COLO829 (cell line): ENCODE measurements at places on chromosomes 4 and X.

DNA sequence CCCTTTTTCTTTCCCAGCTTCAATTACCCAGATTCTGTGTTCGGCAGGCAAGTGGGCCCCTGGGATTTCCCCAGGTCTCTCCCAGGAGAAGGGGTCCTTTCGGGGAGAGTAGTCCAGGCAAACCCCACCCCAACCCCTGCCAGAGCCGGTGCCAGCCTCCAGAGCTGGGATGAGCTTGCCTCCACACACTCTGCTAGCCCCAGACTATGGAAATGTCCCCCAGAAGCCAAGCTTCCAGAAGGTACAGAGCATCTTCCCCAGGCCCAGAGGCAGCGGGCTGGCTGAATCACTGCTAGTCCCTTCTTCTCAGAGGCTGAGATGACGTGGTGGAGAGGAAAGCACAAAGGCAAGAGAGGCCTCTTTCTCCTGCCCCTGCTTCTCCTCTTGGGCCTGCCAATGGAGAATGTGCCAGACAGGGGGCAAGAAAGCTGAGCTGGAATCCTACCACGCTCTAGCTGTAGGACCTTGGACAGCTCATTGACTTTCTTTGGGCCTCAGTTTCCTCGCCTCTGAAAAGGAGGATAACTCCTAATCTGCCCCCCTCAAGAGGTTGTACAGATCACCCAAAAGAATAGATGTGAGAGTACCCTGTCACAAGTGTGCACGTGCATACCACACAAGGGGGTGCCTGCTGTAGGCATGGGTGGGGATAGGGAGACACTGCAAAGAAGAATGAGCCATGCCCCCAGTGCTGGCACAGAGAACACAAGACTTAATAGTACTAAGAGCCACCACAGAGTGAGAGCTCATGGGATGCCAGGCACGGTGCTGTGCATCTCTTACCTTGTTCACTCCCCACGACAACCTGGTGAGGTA is 2.1 kb downstream of the SASH3 start:
- DNase-seq = no peak

DNA sequence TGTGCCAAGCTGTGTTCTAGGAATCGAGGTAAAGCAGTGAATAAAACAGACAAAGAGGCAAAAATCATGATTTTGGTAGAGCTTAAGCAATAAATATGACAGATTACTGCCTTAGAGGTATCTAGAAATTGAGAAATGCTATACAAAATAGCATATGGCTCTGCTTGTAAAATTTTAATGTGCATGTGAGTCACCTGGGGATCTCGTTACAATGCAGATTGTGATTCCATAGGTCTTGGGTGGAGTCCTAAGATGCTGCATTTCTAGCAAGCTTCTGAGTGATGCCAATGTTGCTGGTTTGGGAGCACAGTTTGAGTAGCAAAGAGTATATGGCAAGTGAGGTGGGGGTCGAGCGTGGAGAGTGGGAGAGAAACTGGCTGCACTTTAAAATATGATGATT is 697.3 kb upstream of the MAGEB2 start:
- DNase-seq = no peak

DNA sequence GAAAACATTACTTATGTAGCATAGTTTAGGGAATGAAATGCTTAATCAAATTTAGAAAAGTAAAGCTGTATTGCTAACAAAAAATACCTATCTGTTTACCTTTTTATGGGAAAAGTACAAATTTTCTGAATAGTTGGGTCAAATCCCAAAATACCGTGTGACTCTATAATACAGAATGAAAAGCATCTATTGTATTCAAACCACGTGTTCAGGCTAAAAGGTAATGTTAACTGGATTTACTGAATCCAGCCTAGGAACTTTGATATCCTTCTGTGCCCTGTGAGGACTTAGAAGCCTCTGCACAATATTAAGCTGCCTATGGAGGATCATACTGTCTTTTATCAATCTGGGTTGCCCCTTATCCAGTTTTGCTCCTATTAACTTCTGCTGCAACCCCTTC is 36.3 kb upstream of the AGA start:
- no peak for DNase-seq

DNA sequence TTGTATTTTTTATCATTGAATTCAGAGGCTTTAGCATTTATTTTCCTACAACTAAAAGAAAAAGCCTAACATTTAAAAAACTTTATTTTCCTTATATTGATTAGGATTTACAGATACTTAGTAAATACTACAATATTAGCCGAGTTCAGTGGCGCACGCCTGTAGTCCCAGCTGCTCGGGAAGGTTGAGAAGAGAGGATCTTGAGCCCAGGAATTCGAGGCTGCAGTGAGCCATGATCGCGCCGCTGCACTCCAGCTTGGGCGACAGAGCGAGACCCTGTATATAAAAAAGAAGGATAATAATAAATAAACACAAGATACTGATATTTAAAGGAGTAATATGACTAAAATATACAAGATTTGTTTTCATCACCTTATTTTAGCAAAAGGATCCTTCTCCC is 681 bp upstream of the UPF3B start:
- DNase-seq = no peak

- DNase-seq = peak; percentile 61
Measured at GRCh38 chr4:173057901-173058300, 110.7 kb upstream of the GALNT7 start.

- no peak for DNase-seq
Measured at GRCh38 chr4:1239950-1240307, 9.0 kb downstream of the CTBP1 start.

DNA sequence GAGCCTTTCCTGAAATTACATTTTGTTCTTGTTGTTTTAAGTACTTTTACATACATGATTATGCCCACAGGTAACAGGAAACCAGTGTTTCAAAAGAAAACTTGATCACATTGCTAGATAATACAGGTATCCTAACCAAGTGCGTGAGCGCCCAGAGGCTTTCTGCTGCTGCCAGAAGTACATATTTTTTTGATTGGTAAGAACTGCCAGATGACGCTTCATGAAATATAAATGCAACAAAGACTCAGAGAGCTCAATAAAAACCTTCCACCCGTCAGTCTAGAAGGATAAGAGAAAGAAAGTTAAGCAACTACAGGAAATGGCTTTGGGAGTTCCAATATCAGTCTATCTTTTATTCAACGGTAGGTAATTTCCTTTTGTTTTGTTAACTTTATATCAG is at the start of gene EPGN:
Gene EPGN, plus strand, starts transcription at position 256 of the 400 bp plus-strand sequence. Its CDS starts 64 bp downstream, at position 320.
- no peak for DNase-seq

- no peak for DNase-seq
Measured at GRCh38 chr4:84219656-84220055, 279.4 kb downstream of the NKX6-1 start.

GRCh38 chr4:38921151-38921550 is 53.5 kb downstream of the FAM114A1 start:
- no peak for DNase-seq

- DNase-seq = no peak
Measured at GRCh38 chr4:86657382-86657781, 63.3 kb downstream of the PTPN13 start.

DNA sequence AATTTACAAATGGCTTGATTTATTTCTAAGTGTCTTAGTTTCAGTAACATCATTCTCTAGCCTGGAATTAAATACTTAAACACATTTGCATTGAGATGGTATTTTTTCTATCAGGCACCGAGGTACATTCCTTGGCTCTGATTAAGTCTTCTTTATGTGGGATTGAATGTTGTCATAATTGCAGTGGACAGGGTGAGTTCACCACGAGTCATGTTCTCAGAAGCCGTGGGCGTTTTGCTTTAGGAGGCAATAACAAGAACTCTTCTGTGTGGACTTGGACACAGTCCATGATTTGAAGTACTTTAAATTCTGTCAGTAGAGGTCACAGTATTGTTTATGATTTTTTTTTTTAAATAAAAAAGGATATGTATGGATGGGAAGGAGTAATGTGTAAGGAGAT is 57.1 kb upstream of the EFHC2 start:
- DNase-seq = peak; percentile 61

DNA sequence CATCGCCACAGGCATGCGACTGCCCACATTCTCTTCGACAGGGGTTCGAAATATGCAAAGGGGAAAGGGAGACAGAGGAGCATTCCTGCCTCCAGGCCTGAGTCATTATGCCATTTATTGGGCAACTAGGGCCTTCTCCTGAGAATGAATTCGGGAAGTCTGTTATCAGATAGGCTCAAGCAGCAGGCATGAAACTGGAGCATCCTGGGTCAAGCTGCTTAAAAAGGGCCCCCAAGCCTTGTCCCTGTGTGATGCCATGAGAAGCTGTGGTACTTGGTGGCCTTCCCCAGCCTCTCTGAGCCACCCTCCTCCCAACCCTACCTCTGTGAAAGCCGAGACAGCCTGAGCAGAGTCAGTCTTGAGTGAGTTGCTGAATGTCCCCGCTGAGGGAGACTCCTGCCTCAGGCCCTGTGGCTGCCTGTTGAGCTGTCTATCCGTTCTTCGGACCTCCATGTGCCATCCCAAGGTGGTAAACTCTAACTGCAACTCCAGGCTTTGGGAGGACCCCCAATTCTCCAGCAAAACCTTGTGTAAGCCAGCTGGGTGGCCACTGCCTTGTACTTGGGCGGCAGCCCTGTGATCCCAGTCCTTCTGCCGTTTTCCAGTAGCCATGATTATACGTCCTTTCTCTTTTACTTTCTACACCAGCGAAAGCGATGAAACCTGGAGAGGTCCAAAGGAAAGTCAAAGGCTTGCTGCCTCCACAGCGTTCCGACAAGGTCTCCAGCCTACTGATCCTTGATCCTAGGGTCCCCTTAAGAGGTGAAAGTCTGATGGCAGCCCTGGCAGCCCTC is 37.7 kb downstream of the NBDY start:
- no peak for DNase-seq

DNA sequence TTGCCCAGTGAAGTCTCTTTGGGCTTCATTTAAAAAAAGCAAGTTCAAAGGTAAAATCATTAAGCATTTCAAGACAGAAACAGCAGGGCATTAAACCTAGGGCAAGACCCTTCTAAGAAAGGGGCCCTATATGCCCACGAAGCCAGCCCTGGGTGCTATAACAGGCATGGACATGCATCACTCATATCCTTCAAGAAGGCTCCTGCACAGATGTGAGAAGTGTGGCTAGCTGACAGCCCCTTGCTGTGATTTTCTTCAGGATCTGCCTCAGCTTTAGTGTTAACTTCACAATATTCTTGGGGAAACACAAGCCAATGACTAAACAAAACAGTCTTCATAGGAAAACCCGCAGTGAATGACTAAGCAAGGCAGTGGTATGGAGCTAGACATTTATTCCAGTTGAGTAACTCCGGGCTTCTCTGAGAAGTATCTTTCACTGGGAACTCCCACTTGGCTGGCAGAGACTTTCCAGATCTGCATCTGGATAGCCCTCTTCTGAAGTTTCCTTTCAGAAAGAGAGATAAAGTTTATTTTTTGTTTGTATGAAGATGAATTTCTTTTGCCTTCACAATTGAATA is 11.9 kb upstream of the MAOA start:
- DNase-seq = peak; percentile 24

DNA sequence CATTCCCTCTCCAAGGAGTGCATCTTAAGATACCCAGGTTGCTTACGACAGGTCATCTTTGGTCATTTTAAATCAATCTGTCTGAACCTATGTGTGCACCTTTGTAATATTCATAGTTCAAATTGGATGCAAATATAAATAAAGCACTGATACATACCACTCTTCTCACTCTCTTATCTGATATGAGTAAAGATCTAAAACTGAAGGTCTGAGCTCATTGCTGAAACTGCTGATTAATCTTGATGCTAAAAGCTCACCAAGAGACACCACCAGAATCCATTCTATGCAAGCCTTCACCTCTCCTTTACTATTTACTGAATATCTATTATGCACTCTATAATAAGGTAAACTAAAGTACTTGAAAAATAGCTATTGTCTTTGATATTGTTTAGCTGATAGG is 16.6 kb downstream of the HSD17B13 start:
- DNase-seq = no peak

- peak; percentile 80 for DNase-seq
Measured at GRCh38 chr4:57043347-57044251, 64.9 kb downstream of the POLR2B start.

DNA sequence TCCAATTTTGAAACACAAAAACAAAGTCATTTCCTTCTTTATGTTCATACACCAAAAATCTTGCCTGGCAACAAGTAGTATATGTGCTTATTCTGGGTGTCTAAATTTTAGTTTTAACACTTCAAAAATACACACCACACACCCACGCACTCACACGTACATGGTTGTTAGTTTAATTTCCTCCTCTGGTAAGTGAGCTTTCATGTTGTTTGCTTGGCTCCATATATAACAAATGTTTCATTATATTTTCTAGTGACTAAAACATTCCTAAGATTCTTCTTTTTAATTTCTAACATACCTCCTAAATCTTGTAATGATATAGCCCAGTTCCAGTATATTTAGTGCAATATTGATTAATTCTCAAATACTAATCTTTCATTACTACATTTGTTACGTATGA is 80.9 kb downstream of the PRDM5 start:
- peak; percentile 45 for DNase-seq

DNA sequence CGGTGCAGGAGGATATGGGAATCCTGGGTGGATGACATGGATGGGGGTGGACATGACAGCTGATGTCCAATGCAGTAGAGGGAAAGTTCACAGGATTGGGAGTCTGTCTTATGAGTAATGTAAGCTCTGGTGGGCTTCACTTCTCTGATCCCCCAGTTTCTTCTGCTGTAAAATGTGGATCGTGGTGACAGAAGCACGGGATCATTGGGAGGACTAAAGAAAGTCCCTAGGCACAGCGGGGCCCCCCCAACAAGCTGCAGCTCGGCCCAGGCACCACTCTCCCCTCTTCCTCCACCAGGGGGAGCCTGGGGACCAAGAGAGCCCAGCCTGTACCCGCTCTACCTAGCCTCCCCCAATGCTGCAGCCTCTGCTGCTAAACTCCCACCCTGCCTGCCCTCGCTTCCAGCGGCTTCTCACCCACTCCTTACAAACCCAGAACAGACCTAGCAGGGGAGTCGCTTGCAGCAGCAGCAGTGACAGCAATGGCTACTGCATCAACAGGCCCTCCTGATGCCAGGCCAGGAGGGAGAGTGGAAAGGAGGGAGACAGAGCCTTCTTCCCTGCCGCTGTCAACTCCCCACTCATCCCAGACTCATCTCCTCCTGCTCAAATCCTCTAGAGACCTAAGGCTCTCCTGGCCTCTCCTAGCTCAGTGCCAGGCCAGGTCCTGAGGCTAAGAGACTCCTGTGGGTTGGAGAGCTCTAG is 36.1 kb upstream of the IQSEC2 start:
- DNase-seq = peak; percentile 56

GRCh38 chr4:1417522-1418390 is 11.5 kb upstream of the NKX1-1 start:
- DNase-seq = no peak

- no peak for DNase-seq
Measured at GRCh38 chrX:29468911-29469494, 746.4 kb upstream of the MAGEB2 start.

GRCh38 chrX:24369816-24370215 is 9.4 kb downstream of the SUPT20HL1 start:
- no peak for DNase-seq

DNA sequence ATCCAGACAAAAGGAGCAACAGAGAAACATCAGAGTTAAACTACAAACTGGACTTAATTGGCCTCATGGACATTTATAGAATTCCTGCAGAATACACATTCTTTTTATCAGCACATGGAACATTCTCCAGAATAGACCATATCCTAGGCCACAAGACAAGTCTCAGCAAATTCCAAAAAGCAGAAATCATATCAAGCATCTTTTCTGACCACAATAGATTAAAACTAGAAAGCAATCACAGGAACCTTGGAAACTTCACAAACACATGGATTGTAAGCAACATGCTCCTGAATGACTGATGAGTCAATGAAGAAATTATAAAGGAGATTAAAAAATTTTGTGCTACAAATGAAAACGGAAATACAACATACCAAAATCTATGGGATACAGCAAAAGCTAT is 526.7 kb downstream of the PCDH7 start:
- DNase-seq = no peak

GRCh38 chr4:106892786-106893185 is 143.3 kb downstream of the DKK2 start:
- no peak for DNase-seq

GRCh38 chrX:150625875-150626274 is 57.5 kb downstream of the MTM1 start:
- no peak for DNase-seq
